ENCODE measurements at places on chromosomes 7 and 10. TPM values are rescaled to one million over a fixed set of nuclear protein-coding genes. Genes with fewer than 3 reads are reported as not detected.

Gene CTAGE15
- not detected for total RNA-seq

Gene MBL2
- total RNA-seq, result not detected

Gene SPDYE3
- total RNA-seq, result not detected

Gene NEURL1
- 0.20 TPM for total RNA-seq

Gene HKDC1
- total RNA-seq, result 0.04 TPM

Gene MMD2
- not detected for total RNA-seq

Gene CYP2C9
- 0.22 TPM for total RNA-seq

Gene PHTF2
- total RNA-seq, result 27.1 TPM

Gene MKI67
- 86.5 TPM for total RNA-seq

Gene MBLAC1
- 3.1 TPM for total RNA-seq

Gene GPR146
- total RNA-seq, result 2.6 TPM

Gene GNA12
- 25.0 TPM for total RNA-seq

Gene SH2D4B
- total RNA-seq, result 0.13 TPM

Gene PLEKHS1
- total RNA-seq, result not detected

Gene GARIN1A
- total RNA-seq, result not detected

Gene CALHM3
- not detected for total RNA-seq

Gene DMBT1
- total RNA-seq, result 0.07 TPM

Gene SEPHS1
- total RNA-seq, result 39.9 TPM

Gene C10orf105
- total RNA-seq, result 0.09 TPM

Gene POLR2J
- 97.8 TPM for total RNA-seq

Gene CREB5
- total RNA-seq, result 6.4 TPM

Gene NIPSNAP2
- total RNA-seq, result 52.7 TPM

Gene CCDC136
- total RNA-seq, result 26.5 TPM

Gene SDK1
- 0.16 TPM for total RNA-seq

Gene FGFR2
- total RNA-seq, result 0.18 TPM

Gene TMEM176A
- not detected for total RNA-seq

Gene NPFFR1
- not detected for total RNA-seq

Gene KLF14
- total RNA-seq, result not detected

Gene ICA1
- total RNA-seq, result 17.8 TPM

Gene CPN1
- 0.09 TPM for total RNA-seq

Gene AIFM2
- total RNA-seq, result 11.4 TPM

Gene TRPV5
- total RNA-seq, result not detected

Gene BICC1
- total RNA-seq, result not detected

Gene SAMD9
- total RNA-seq, result 2.7 TPM

Gene SKIDA1
- total RNA-seq, result 1.0 TPM

Gene FAM237B
- not detected for total RNA-seq

Gene CALML5
- not detected for total RNA-seq

Gene BRAF
- total RNA-seq, result 34.1 TPM

Gene COL26A1
- total RNA-seq, result 0.16 TPM

Gene CTNNA3
- total RNA-seq, result not detected

Gene SCRN1
- 0.49 TPM for total RNA-seq

Gene CAMK2B
- not detected for total RNA-seq

Gene COL28A1
- 0.13 TPM for total RNA-seq

Gene GIMAP7
- total RNA-seq, result 0.42 TPM

Gene CROT
- 4.8 TPM for total RNA-seq

Gene CRTAC1
- not detected for total RNA-seq

Gene SFMBT2
- total RNA-seq, result 13.6 TPM

Gene TUBAL3
- total RNA-seq, result 6.3 TPM

Gene SPDYE6
- total RNA-seq, result not detected

Gene RBM17
- 144 TPM for total RNA-seq

Gene CASP7
- total RNA-seq, result 9.0 TPM

Gene ADIRF
- not detected for total RNA-seq
